ENCODE measurements at places on chromosomes 6 and 20.

DNA sequence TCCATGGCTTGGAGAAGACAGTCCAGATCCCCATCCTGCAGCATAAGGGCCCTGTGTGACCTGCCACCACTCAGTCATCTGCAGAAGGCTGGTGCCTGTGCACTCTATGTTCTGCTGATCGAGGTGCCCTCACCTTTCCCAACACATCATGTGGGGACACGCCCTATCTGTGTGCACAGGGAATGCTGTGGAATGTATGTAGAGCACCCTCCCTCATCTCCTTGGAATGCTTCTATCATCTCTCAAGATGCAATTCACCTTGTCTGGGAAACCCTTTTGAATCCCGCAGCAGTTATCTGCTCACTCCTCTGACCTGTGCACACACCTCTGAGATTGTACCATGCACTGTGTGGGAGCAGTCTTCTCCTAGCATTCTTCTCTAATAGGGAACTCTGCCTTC is 207.2 kb upstream of the SSTR4 start:
- DNase-seq = no peak

DNA sequence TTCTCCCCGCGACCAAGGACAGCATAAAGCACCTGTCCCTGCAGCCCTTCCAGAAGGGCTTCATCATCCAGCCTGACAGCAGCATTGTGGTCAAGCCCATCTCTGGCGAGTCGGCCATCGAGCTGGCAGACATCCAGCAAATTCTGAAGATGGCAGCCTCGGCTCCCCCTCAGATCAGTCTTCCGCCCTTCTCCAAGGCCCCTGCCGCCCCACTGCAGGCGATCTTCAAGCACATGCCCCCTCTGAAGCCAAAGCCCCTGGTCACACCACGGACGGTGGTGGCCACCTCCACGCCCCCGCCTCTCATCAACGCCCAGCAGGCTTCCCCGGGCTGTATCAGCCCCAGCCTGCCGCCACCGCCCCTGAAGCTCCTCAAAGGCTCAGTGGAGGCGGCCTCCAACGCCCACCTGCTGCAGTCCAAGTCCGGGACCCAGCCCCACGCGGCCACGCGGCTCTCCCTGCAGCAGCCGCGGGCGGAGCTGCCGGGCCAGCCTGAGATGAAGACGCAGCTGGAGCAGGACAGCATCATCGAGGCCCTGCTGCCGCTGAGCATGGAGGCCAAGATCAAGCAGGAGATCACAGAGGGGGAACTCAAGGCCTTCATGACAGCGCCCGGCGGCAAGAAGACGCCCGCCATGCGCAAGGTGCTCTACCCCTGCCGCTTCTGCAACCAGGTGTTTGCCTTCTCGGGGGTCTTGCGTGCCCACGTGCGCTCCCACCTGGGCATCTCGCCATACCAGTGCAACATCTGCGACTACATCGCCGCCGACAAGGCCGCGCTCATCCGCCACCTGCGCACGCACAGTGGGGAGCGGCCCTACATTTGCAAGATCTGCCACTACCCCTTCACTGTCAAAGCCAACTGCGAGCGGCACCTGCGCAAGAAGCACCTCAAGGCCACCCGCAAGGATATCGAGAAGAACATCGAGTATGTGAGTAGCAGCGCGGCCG is 83.3 kb downstream of the SSR1 start:
- no peak for DNase-seq

- no peak for DNase-seq
Measured at GRCh38 chr6:153621491-153621890, 417.5 kb upstream of the OPRM1 start.

GRCh38 chr6:149860834-149861602 is 3.1 kb downstream of the LRP11 start:
- no peak for DNase-seq

GRCh38 chr6:17932330-17932852 is 55.0 kb downstream of the KIF13A start:
- no peak for DNase-seq

DNA sequence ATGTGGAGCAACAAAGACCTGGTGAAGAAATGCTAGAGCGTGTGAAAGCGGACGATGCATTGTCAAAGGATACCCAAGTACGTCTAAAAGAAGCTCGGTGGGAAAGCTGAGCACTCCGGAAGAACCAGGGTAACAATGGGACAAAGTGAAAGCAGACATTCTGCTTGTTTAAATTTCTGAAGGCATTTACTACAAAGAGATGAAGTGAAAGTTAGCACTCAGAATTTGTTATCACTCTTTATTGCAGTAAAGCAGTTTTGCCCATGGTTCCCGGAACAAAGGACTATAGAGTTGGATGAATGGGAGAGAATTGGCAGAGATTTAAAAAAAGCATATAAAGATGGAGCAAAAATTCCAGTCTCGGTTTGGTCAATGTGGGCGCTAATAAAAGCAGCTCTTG is 12.8 kb upstream of the IRAK1BP1 start:
- no peak for DNase-seq

GRCh38 chr6:15184441-15184861 is 61.4 kb upstream of the JARID2 start:
- no peak for DNase-seq

GRCh38 chr6:75864446-75864845 is 115.4 kb downstream of the MYO6 start:
- DNase-seq = no peak

DNA sequence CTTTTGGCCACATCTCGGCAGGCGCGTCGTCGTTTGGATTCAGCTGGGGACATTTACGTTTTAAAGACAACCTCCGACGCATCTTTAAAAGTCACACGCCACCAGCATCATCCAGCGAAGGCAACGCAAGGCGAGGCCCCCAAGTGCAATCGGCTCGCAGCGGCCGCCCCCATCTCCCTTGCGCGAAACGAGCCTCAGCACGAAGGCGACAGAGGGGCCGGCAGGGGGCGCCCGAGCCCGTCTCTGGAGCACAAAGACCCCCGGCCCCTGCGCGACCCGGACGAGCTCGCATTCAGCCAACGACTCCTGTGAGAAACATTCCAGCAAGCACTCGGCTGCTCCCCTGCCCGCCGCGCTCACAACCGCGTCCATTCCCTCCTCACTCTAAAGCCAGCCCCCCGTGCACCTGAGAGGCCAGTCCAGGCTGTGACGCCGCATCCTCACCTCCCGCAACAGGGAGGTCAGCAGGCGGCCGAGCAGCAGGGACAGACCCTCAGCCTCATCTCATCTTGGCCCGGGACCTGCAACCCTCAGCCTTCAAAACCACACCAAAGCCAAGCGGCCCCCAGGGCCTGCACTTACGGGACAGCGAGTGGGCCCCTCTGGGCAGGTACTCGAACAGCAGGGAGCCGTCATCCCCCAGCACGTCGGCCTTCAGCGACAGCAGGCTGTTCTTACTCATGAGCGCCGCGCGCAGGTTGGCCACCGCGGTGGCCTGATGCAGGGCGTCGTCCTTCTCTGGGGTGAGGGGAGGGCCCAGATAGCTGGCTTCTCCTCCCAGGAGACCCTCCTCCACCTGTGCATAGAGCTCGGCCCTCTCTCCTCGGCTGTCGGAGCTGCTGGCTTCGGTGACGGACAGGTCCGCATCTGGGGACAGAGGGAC is 35.8 kb downstream of the SLC2A4RG start:
- no peak for DNase-seq

- DNase-seq = no peak
Measured at GRCh38 chr6:41663568-41663967, 25.3 kb downstream of the MDFI start.

DNA sequence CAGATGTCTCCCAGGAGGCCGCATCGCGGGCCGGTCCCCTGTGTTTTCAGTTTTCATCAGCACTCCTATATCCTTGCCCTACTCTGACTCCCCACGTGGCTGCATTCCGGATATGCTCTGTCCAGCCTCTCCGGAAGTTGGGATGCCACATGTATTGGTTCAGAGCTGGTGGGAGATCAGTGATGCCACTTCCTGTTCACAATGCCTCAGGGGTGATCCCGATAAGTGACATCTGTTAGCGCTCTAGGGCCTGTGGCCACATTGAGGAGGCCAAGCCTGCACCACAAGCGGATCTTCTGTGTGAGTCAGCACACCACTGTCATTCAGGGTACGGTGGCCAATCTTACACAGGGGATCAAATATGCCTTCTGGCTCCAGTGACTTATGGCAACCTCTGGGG is 57.8 kb downstream of the PPP1R3G start:
- no peak for DNase-seq

- peak; percentile 89 for DNase-seq
Measured at GRCh38 chr6:3230900-3231246, 3.4 kb upstream of the TUBB2B start.

DNA sequence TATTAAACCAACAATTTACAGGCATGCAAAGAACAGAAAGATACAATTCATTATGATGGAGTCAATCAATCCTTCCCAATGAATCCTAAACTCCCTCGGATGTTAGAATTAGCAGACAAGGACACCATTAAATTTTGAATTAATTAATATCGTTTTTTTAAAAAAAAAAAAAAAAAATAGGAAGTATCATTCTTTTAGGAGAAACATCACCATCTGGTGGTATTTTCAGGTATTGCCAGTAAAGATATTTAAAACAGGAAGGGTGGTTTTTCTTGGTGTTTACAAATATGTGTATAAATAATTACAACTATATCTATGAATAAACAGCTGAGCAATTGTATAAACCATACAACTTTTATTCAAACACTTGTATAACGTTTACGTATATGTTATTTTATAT is 564.4 kb downstream of the HAO1 start:
- no peak for DNase-seq
